ENCODE measurements at places on chromosomes 6 and 20.

DNA sequence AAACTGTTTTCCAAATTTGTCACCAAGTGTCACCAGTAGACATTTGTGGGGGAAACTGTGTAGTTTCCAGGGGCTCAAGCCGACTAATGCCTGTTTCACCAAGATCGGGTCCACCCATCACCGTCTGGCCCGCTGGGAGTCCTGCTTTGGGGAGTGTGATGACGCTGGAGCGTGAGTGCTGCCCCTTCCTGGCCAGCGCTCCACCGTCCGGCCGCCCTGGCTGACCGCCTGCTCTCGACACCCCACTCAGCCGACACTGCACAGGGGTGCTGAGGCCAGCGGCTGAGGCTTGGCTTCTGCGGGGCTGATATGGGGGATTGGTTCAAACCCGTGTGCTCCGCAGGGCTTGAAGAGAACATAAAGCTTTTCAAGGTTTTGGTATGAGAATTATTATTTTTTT lies 160.1 kb downstream of the SMOC2 start:
- DNase-seq = no peak

DNA sequence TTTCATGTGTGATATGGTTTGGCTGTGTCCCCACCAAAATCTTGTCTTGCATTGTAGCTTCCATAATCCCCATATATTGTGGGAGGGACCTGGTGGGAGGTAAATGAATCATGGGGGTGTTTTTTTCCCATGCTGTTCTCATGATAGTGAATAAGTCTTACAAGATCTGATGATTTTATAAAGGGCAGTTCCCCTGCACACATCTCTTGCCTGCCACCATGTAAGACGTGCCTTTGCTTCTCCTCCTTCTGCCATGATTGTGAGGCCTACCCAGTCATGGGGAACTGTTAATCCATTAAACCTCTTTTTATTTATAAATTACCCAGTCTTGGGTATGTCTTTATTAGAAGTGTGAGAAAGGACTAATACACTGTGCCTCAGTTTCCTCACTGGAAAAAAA lies 4.2 kb upstream of the IL22RA2 start:
- no peak for DNase-seq

- DNase-seq = no peak
Observed at GRCh38 chr6:51585264-51585663, 502.1 kb downstream of the PKHD1 start.

- no peak for DNase-seq
Observed at GRCh38 chr6:62763125-62763912, 447.9 kb upstream of the FKBP1C start.

- no peak for DNase-seq
Observed at GRCh38 chr6:3385660-3386151, 71.1 kb downstream of the SLC22A23 start.

DNA sequence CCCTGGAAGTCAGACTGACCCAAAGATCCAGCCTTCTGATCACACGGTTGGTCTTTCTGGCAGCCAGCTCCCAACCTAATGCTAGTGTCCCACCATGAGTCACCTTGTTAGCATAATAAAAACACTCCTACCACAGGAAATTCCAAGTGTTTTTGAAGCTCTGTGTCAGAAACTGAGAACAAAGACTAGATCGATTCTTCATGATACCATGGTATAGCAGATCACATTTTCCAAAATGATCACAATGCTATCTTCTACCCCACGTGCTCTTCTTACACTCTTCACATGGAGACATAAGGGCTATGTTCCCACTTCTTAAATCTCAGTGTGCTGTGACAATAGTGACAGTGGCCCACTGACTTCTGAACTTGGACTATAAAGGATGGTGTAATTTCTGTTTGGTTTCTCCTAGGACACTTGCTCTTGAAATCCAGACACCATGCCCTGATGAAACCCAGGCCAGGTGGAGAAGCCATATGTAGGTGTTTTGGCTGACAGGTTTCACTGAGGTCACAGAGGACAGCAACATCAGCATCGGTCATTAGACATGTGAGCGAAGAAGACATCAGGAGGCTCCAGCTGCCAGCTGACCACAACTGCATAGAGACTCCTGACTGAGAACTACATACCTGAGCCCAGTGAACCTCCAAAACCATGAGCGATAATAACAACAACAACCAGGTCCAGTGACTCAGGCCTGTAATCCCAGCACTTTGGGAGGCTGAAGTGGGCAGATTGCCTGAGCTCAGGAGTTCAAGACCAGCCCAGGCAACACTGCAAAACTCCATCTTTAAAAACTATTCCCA lies 57.5 kb downstream of the MKKS start:
- no peak for DNase-seq

DNA sequence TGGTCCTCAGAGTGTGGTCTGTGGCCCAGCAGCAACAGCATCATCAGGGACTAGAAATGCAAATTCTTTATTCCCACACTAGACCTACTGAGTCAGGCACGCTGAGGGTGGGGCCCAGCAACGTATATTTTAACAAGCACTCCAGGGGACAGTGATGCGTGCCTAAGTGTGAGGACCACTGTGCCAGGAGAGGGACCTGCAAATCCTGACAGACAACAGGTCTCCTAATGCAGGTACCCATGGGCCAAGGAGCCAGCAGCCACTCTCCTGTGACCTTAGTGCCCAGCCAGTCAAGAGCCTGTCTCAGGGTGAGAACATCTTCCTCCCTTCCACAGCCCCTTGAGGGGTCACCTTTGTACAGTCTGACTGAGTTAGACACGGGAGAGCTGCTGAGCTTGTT lies 8.0 kb upstream of the MYLK2 start:
- DNase-seq = no peak

GRCh38 chr6:36598739-36599318 lies 4.7 kb downstream of the SRSF3 start:
- DNase-seq = no peak

- no peak for DNase-seq
Observed at GRCh38 chr6:31423550-31423949, 20.2 kb downstream of the MICA start.

DNA sequence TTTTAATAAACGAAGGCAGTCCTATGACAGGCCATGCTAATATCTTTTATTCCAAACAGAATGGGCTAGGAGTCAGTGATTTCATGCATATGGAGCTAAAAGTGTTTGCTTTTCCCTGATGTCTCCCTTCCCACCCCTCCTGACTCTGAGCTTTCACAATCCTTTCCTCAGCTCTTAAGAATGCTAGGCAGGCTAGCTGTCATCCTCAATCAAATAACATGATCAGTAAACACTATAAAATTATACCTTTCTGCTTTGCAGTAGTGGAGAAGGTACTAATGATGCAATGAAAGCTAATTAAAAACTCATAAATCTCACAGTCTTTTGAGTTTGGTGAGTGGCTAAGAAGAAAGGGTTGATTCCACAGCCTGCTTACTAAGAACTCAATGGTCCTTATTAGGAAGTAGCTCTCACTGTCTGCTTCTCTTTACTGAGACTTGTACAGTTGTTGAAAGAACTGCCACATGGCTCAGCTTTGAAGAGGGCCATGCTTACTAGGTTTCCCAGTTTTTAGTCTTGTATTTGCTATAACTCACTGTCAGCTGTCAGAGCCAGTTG lies 250.9 kb upstream of the JAG1 start:
- DNase-seq = peak; percentile 58

GRCh38 chr20:23349338-23350195 lies 1.0 kb upstream of the NXT1 start:
- peak; percentile 64 for DNase-seq

GRCh38 chr6:52820198-52820597 lies 16.6 kb upstream of the GSTA1 start:
- no peak for DNase-seq

DNA sequence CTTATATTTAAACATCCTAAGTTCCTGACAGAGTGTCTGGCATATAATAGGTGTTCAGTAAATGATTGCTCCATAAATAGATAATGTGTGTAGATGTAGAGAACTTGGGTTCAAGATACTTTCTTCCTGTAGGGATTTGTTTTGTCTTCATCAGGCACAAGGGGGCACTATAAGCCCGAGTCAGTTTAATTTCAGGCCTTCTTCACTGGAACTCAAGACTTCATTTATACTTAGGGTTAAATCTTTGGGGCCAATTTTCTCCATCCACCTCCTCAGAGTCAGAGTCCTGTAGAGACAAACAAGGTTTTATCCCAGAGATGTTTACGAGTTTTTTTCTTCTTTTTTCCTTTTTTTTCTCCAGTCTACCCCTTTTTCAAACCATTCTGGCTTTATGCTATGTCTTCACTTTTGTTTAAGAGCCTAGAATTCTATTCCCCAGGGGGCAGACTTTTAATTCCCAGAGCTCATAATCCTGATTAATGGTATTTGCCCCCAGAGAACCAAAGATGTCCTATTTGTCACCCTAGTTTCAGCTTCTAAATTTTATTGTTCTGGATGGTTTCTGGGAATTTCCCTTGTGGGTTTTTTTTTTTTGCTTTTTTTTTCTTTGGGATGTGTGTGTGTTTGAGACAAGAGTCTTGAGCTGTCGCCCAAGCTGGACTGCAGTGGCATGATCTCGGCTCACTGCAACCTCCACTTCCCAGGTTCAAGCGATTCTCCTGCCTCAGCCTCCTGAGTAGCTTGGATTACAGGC lies 88.4 kb downstream of the HFE start:
- no peak for DNase-seq
